Endodermal cell (in vitro differentiated cells): ENCODE measurements at places on chromosomes 16 and 17. TPM values are rescaled to one million over a fixed set of nuclear protein-coding genes. Genes with fewer than 3 reads are reported as not detected.

The PMP22 gene
- 4.1 to 5.8 TPM (median 5.5 TPM) in 3 replicates for total RNA-seq

DNA sequence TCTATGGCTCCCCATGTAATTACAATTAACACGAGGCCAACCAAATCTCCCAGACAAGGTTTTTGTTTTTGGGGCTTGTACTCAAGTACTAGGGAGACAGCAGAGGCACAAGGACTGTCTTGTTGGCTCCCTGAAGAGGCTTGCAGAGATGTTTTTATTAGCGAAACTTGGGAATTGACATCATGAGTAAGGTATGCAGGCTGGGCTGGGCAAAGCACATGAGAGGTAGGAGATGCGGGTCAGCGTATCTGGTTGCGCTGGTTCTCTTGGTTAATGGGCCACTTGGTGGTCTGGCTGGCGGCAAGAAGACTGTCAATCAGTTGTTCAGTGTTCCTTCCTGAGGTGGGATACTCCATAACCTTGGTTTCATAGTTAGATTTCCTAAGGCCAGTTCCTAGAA lies 28.9 kb downstream of the LCMT1 start:
- H3K36me3 ChIP-seq = peaks cover 59% of the 10 kb centered on the region
- H3K4me1 ChIP-seq = no peaks in the 10 kb centered on the region
- no peaks in the 10 kb centered on the region for H3K27me3 ChIP-seq

DNA sequence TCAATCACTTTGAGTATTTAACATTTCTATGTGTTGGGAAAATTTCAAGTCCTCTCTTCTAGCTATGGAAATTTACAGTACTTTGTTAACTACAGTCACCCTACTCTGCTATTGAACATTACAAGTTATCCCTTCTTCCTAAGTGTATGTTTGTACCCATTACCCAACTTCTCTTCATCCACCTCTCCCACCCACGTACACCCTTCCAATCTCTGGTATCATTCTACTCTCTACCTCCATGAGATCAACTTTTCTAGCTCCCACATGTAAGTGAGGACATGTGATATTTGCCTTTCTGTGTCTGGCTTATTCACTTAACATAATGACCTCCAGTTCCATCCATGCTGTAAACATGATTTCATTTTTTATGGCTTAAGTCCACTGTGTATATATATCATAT lies 3.2 kb upstream of the ZNF688 start:
- H3K4me3 ChIP-seq = no peak overlapping the region
- no peak for DNase-seq
- no peaks in the 10 kb centered on the region for H3K27me3 ChIP-seq
- H3K4me1 ChIP-seq = peaks cover 4% of the 10 kb centered on the region

DNA sequence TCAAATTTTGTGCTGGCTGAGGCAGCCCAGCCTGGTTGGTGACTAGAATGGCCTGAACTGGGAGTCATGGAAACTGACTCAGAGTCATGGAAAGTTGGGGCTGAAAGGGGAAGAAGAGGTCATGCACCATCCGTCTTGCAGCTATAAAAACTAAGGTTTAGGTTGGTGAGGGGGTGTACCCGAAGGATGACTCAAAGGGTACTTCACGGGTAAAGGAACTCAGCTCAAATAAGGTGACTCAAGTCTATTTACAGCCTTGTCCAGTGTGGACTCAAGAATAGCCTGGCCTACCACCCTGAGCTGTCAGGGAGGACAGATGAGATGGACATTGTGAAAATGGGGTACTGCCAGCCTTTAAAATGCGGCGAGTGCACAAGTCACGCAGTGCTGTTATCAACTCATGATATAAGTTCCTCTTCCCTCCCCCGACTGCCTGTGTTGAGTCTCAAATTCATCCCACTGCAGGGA lies 18.6 kb downstream of the CD300LB start:
- H3K4me1 ChIP-seq = no peaks in the 10 kb centered on the region
- no peak for DNase-seq
- H3K27me3 ChIP-seq = peaks cover 17% of the 10 kb centered on the region
- H3K36me3 ChIP-seq = no peaks in the 10 kb centered on the region
- H3K4me3 ChIP-seq = no peak overlapping the region

The AANAT gene
- total RNA-seq = 2.3 TPM in 1 of 3 replicates, not detected in the others

The CEP112 gene
- total RNA-seq = 14.4 to 21.6 TPM (median 21.4 TPM) in 3 replicates

DNA sequence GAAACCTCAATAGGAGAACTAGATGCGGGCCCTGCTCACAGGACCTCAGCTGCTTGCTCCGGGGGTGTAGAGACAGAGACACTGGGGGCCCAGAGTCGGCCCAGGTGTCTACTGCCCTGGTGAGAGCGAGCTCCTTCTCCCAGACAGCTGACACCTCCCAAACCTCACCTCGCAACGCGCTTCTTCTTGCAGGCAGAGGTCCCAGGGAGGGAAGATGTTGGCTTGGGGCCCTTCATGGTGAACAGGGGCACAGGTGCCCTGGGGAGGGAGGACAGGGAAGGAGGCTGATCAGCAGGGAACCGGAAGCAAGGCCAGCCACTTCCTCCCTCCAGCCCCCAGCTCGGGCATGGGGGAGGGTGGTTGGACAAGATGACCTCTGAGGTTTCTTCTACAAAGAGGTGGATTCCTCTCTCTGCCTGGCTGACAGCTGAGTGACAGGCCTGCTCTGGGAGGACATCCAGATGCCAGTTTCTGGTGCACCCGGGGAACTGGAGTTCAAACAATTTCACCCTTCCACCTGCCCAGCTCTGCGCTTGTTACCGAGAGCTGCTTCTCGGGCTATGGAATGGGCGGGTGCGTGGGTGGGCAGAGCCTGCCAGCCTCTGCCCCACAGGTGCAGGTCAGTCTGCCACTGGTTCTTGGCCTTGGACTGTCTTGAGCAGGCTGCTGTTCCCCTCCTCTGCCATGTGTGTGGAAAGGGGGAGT lies 11.7 kb upstream of the GFAP start:
- DNase-seq = peak; percentile 38
- H3K4me1 ChIP-seq = no peaks in the 10 kb centered on the region
- peaks cover 51% of the 10 kb centered on the region for H3K36me3 ChIP-seq

The HBM gene
- not detected in 2 replicates for total RNA-seq

The RUNDC3A gene
- 1.0 and 1.1 TPM in 2 replicates for total RNA-seq

The TMED6 gene
- total RNA-seq = 0.66 TPM in 1 of 3 replicates, not detected in the others

- H3K27ac ChIP-seq = no peak overlapping the region
- no peaks in the 10 kb centered on the region for H3K36me3 ChIP-seq
- no peaks in the 10 kb centered on the region for H3K4me1 ChIP-seq
- no peak for DNase-seq
These were observed 61.2 kb upstream of the MPHOSPH6 start for GRCh38 chr16:82231008-82231787.

The HSPB9 gene
- total RNA-seq = 0.22 to 0.23 TPM in 2 of 3 replicates, not detected in the other

- no peak for DNase-seq
- H3K27ac ChIP-seq = no peak overlapping the region
- H3K36me3 ChIP-seq = no peaks in the 10 kb centered on the region
- H3K4me3 ChIP-seq = no peak overlapping the region
- no peaks in the 10 kb centered on the region for H3K27me3 ChIP-seq
- H3K4me1 ChIP-seq = peaks cover 11% of the 10 kb centered on the region
These were observed 5.1 kb downstream of the PLCD3 start for GRCh38 chr17:45127207-45127547.

GRCh38 chr17:83201206-83202001 lies 122.0 kb downstream of the METRNL start:
- H3K36me3 ChIP-seq = no peaks in the 10 kb centered on the region
- no peak overlapping the region for H3K4me3 ChIP-seq
- H3K27ac ChIP-seq = no peak overlapping the region
- H3K4me1 ChIP-seq = no peaks in the 10 kb centered on the region

DNA sequence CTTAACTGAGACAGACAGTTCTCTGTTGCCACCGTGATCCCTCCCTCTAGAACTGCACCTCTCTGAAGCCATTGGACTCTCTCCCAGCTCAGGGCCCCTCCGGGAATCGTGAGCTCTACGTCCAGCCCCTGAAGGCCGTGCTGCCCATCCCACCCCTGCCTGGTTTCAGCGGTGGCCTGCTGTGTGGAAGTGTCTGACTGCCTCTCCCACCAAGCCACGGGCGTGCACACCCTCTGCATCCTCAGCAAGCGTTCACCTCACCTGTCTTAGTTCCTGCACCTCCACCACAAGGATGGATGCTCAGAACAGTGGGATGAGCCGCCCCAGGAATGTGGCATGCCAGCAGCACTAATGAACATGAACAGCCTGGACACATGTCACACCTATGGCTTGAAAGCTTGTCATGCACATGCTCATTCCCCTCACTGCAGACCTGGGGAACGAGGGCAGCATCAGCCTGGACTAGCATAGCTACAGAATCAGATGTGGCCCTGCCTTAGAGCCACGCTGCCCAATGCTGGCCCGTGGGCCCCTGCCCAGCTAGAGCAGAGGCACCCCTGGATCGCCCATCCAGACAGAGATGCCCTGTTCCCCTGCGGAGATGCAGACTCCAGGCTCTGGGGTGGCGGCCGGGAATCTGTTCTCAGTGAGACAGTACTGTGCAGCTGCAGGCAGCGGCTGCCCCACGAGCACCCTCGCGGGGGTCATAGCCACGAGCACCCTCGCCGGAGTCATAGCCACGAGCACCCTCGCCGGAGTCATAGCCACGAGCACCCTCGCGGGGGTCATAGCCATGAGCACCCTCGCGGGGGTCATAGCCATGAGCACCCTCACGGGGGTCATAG lies 73.7 kb upstream of the CHMP6 start:
- H3K27ac ChIP-seq = no peak overlapping the region
- H3K36me3 ChIP-seq = peaks cover 27% of the 10 kb centered on the region
- no peaks in the 10 kb centered on the region for H3K27me3 ChIP-seq
- no peak overlapping the region for H3K4me3 ChIP-seq
- no peak for DNase-seq

The GPATCH8 gene
- 28.4 to 53.1 TPM (median 49.9 TPM) in 3 replicates for total RNA-seq

- no peaks in the 10 kb centered on the region for H3K36me3 ChIP-seq
- no peaks in the 10 kb centered on the region for H3K4me1 ChIP-seq
- H3K27ac ChIP-seq = no peak overlapping the region
- no peak for DNase-seq
These were observed 7.9 kb downstream of the RPUSD1 start for GRCh38 chr16:780296-780695.

- H3K27me3 ChIP-seq = no peaks in the 10 kb centered on the region
- no peak overlapping the region for H3K4me3 ChIP-seq
- no peak for DNase-seq
- H3K27ac ChIP-seq = no peak overlapping the region
- H3K4me1 ChIP-seq = no peaks in the 10 kb centered on the region
- no peaks in the 10 kb centered on the region for H3K36me3 ChIP-seq
These were observed 39.2 kb upstream of the CES5A start for GRCh38 chr16:55914383-55914782.

GRCh38 chr17:44350733-44351226 lies 5.7 kb downstream of the GRN start:
- H3K27me3 ChIP-seq = no peaks in the 10 kb centered on the region
- no peak overlapping the region for H3K4me3 ChIP-seq
- peak; percentile 96 for DNase-seq
- no peak overlapping the region for H3K27ac ChIP-seq

GRCh38 chr17:550041-550398 lies 164.6 kb downstream of the VPS53 start:
- peaks cover 32% of the 10 kb centered on the region for H3K36me3 ChIP-seq
- no peak overlapping the region for H3K4me3 ChIP-seq
- no peak for DNase-seq
- H3K27ac ChIP-seq = no peak overlapping the region

DNA sequence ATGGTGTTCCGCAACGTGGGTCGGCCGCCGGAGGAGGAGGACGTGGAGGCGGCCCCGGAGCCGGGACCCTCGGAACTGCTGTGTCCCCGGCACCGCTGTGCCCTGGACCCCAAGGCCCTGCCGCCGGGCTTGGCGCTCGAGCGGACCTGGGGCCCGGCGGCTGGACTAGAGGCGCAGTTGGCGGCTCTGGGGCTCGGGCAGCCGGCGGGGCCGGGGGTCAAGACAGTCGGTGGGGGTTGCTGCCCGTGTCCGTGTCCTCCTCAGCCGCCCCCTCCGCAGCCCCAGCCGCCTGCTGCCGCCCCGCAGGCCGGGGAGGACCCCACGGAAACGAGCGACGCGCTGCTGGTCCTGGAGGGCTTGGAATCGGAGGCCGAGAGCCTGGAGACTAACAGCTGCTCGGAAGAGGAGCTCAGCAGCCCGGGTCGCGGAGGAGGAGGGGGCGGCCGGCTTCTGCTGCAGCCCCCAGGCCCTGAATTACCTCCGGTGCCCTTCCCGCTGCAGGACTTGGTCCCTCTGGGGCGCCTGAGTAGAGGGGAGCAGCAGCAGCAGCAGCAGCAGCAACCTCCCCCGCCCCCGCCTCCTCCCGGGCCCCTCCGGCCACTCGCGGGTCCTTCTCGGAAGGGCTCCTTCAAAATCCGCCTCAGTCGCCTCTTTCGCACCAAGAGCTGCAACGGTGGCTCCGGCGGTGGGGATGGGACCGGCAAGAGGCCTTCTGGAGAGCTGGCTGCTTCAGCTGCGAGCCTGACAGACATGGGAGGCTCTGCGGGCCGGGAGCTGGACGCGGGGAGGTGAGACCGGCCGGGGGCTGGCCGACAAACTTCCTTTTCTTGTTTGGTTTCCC lies 821 bp downstream of the SOCS7 start:
- H3K36me3 ChIP-seq = no peaks in the 10 kb centered on the region
- DNase-seq = peak; percentile 88
- no peak overlapping the region for H3K27ac ChIP-seq
- peak overlapping the region; percentile 83 for H3K4me3 ChIP-seq

The MT1H gene
- 1.6 and 2.2 TPM in 2 replicates for total RNA-seq

The ACSM2B gene
- not detected in 2 replicates for total RNA-seq

The SLC13A2 gene
- not detected in 3 replicates for total RNA-seq

- H3K4me1 ChIP-seq = no peaks in the 10 kb centered on the region
- H3K36me3 ChIP-seq = peaks cover 14% of the 10 kb centered on the region
- no peak overlapping the region for H3K4me3 ChIP-seq
- no peaks in the 10 kb centered on the region for H3K27me3 ChIP-seq
- DNase-seq = no peak
- no peak overlapping the region for H3K27ac ChIP-seq
These were observed 26.1 kb downstream of the CTU2 start for GRCh38 chr16:88732172-88732960.

The IGSF6 gene
- total RNA-seq = not detected in 3 replicates

The AATK gene
- total RNA-seq = 3.3 to 7.4 TPM (median 3.9 TPM) in 3 replicates
